ENCODE measurements at places on chromosomes 13 and 19. TPM values are rescaled to one million over a fixed set of nuclear protein-coding genes. Genes with fewer than 3 reads are reported as not detected.

The FBXO17 gene
- 59.5 TPM for total RNA-seq

The HS6ST3 gene
- not detected for total RNA-seq

The HSH2D gene
- not detected for total RNA-seq

The TBCB gene
- total RNA-seq = 470 TPM

The MTUS2 gene
- total RNA-seq = not detected

Measured in A549 treated with Mapracorat at 1 μM for 4 hours (cell line).